ENCODE measurements at places on chromosomes 1 and 21.

DNA sequence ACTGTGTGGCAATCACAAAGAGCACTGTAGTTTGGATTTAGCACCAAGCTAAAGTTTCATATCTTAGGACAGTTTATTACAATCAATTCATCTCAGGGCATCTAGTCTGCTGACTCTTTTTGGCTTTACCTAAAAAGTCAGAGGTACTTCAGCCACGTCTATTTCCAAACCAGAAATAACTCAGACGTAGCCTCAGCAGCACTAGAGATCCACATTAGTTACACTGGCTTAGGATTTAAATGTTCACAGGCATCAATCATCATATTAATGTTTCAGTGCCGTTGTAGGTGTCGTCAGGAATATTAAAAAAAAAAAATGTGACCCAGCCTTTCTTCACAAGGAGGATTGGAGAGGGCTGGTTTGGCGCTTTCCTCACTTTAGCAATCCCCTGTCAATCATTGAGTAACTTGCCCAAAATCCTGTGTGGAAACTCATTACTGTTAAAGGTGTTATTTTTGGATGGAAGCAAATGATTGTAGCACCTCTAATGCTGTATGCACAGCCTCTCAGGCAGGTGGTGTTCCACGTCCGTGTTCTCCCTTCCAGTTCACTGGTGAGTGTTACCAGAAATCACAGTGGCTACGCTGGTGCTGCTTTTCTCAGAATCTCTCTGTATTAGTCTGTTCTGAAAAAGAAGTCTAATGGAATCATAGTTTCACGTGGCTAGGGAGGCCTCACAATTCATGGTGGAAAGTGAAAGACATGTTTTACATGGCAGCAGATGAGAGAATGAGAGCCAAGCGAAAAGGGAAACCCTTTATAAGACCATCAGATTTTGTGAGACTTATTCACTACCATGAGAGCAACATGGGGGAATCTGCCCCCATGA, 45.4 kb downstream of the NEK7 start:
- no peak for DNase-seq

GRCh38 chr21:16280686-16281091, 550.9 kb downstream of the USP25 start:
- no peak for DNase-seq

- no peak for DNase-seq
Observed at GRCh38 chr1:84374991-84375696, 23.1 kb upstream of the DNASE2B start.

DNA sequence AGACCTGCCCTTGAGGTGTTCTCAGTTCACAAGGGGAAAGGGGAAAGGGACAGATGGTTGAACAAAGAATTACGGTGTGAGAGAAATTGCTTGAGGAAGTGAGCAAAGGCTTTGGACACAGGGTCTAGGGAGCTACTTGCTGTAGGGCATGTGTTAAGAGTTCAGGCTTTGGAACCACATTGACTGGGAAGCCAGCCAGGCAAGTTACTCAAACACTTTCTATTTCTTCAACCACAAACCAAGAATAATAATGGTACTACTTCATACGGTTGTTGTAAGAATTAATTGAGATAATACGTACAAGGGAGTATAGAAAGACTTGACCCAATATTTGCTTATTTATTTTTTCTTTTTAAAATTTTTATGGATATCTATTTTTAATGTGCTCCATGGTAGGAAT, 26.6 kb downstream of the AK4 start:
- no peak for DNase-seq

DNA sequence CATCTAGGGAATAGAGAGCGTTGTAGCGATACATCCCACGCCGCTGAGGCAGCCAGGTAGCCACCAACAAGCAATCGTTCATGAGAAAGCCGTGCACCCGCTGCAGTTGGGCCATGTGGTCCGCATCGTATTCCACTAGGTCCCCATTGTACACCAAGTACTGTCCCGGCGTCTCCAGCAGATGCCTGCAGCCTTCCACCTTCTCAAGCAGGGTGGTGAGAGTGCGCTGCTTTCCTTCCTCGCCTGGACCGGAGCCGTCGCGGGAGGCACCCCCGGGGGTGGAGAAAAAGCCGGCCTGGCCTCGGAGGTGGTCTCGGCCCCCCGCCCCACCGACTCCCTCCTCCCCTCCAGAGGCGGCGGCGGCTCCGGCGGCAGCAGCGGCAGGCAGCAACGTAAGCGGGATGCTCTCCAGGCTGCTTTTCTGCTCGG, 595 bp downstream of the EXOC8 start:
- DNase-seq = no peak

DNA sequence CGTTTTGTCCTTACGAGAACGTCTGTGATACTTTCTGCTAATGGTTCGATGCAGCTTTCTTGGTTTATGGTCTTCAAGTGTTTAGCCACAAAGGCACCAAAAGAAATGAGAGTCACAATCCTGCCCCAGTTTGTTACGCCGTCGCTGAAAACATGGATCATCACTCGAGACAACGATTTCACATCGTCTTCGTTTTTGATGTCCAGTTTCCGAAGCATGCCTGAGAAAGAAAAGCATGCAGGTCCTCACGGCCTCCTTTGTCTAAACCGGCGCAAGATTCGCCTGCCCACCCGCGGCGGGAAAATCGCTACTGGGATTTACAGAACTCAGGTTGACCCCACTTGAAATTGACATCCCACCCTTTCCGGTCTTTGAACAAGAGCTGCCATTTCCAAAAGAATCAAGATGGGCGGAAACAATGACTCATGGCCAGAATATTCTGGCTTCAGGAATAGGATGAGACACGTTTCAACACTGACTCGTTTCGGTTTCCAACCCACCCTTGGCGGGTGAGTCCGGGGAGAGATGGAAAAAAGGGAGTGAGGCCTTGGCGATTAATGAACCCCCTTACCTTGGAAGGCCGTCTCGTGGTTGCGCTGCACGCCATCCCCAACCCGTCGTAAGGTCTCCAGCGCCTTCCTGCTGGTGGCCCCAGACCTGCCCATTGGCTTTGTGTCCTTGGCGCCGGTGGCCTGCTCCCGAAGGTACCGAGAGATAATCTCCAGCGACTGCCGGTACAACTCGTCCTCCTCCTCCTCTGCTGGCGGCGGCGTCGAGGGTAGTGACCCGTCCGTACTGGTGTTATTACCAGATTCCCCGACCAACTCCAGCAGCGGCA, 919 bp downstream of the MCL1 start:
- no peak for DNase-seq

- no peak for DNase-seq
Observed at GRCh38 chr1:39633422-39633821, 6.0 kb downstream of the HEYL start.

GRCh38 chr1:227778401-227778947, 37.0 kb upstream of the PRSS38 start:
- DNase-seq = no peak

DNA sequence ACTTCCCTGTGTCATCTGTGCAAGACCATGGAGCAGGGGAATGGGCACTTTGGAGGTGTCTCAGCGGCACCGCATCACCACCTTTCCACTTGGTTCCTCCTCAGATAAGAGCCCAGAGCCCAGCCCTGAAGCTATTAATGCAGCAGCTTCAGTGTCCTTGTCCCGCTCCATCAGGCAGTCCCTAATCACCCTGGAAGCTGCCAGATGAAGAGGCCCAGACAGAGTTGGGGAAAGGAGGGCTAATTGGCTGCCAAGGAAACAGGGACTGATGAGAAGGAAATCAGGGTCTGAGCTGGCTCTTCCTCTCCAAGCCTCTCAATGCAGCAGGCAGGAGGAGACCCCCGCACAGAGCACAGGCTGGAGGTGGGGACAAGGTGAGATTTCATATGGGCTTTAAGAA, 83.1 kb upstream of the KLHDC7A start:
- DNase-seq = no peak

- no peak for DNase-seq
Observed at GRCh38 chr1:40404670-40405462, 31.3 kb downstream of the SMAP2 start.

GRCh38 chr1:36781098-36781497, 253.2 kb downstream of the GRIK3 start:
- DNase-seq = no peak

GRCh38 chr1:40868051-40868723, 6.0 kb upstream of the CITED4 start:
- DNase-seq = no peak

GRCh38 chr1:166868639-166869038, 7.4 kb downstream of the TADA1 start:
- no peak for DNase-seq

DNA sequence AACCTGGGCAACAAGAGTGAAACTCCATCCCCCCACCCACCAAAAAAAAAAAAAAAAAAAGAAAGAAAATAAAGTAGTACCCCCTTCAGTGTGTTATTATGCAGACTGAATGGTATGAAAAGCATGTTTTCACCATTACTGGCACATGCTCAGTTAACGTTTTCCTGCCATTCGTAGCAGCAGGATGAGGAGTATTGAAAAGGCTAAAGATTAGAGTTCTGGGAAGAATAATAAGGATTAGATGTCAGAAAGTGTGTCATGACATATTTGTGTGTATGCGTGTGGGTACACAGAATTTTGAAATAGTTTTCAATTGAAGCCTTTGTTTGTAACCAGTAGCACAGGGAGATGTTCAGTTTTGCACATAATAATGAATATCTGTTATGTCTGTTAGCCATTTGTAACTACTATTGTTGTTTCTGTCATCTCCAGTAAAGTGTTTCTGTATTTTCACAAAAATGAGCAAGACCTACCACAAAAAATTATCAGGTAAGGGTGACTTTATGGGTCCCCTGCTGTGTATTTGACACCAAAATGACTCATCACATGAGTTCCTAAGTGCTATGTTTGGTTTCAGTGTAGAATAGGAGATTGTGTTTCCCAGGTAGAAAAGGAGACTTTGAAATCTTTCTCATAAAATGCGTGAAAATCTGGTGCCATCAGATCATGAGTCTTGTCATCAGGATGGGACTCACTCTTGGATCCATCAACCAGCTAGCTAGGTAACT, 358.9 kb downstream of the DISC1 start:
- DNase-seq = no peak

- DNase-seq = no peak
Observed at GRCh38 chr1:147077081-147077480, 95.2 kb downstream of the PRKAB2 start.

- no peak for DNase-seq
Observed at GRCh38 chr1:12040457-12041051, 21.3 kb downstream of the MIIP start.

GRCh38 chr21:29737186-29737585, 202.6 kb downstream of the GRIK1 start:
- no peak for DNase-seq

GRCh38 chr1:162136760-162137159, 67.3 kb downstream of the NOS1AP start:
- no peak for DNase-seq

DNA sequence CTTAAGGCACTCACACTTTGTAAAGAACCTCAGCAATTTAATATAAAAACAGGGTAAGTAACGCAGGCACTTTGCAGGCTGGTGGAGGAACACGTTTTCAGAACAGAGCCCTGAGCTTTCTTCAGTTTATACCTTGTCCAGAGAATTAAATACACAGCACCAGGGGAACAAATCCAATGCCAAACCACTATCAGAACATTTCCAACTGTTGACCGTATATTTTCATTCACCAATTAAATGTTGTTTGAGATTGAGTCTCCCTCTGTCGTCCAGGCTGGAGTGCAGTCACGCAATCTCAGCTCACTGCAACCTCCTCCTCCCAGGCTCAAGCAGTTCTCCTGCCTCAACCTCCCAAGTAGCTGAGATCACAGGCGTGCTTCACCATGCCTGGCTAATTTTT, 29.7 kb downstream of the CLSTN1 start:
- DNase-seq = no peak

GRCh38 chr21:28133116-28133515, 859.6 kb downstream of the LTN1 start:
- DNase-seq = no peak

DNA sequence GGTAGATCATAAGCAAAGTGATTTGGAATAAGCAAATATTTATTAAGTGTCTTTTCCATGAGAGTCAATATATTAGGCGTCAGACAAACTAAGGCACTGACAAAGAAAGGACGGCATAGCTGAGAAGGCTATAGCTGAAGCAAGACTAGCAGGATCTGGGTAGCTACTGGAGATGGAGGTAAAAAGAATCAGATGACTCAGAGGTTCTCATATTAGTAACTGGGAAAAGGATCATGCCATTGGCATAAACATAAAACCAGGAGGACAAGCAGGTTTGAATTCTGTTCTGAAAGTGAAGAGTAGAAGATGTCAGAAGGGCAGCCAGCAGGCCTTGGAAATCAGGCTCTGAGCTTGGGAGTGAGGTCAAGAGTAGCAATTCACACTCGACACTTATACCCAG, 531.9 kb downstream of the PTPRC start:
- no peak for DNase-seq

DNA sequence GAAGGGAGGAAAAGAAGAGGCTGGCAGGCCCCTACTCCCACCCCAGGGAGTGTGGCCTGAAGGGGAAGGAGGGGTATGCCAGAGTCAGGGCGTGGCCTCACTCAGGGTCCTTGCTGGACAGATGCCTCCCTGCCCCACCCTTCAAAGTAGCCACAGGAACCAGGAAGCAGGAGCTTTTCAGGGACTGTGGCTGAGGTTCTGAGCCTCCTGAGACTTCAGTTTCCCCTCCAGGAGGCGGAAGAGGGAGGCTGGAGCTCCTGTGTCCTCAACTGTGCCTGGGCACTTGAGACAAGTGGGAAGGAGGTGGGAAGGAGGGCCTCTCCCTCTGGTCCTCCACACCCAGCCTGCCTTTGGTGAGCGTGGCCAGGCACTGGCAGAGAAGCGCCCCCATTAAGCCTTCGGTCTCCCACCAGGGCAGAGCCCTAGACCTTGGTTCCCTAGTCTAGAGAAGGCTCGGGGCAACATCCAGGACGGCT, 5.3 kb downstream of the CELSR2 start:
- DNase-seq = no peak

DNA sequence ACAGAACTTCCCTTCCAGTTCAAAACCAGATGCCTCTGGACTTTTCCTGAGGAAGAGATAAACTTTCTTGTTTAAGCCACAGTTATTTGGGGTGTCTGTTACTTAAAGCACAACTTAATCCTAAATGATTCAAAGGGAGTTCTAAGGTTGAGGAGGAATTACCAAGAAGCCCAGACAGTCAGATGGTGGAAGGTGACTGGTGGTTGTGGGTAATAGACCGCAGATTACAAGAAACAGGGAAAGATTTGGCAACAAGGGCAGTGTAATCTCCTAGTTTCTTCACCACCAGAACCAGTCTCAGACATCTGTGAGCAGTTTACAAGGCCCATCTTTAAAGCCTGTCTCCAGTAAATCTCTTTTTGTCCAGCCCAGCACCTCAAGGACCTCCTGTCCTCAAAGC, 130.1 kb upstream of the CTTNBP2NL start:
- no peak for DNase-seq

- no peak for DNase-seq
Observed at GRCh38 chr1:204255225-204255624, 41.4 kb upstream of the GOLT1A start.

DNA sequence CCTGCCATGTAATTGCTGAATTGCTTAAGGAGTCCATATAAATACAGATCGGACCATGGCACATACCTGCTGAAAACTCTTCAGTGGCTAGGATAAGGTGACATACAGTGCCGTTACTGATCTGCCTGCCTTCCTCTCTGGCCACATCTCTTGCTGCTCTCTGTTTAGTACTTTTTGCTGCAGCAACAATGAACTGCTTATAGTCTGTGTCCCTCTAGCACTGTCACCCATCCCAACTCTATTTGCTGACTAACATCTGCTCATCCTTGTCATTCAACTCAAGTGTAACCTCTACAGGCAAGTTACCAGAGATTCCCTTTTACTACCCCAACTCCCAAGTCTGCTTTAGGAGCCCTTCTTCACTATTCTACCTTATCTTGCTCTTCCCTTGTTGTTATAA, 65.6 kb downstream of the GTF2B start:
- no peak for DNase-seq
